NCI-H446 (cell line): ENCODE measurements at places on chromosomes 16 and 17.

DNA sequence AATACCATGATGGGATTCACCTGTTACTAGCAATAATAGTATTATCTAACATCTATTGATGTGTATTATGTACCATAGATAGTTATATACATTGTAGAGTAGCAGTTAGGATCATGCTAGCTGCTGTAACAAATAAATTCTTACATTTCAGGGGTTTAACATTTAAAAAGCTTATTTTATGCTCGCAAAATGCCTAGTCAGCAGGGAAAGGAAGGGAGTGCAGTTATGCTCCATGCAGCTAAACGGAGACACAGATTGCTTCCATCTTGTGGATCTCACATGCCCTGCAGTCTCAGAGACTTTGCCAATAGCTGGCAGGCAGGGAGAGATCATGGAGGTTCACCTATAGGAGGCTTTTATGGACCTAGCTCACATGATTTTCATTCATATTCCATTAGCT is 364.1 kb downstream of the TOX3 start:
- no peak for DNase-seq

DNA sequence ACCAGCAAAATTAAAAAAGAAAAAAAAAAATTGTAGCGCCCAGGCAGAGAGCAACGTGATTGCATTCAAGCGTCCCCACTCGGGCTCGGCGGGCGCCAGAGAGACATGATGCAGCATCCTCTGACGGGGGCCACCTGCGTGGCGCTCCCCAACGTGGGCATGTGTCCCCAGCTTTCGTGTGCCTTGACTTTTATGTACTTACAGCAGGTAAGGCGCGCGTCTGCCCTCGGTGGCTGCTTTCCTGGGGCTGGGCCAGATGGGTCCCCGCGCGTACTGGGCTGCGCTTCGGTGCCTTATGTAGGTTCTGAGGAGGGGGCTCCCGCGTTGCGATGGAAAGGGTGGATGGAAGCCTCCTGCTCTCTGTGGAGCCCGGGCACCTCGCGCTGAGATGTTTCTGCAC is 28.4 kb upstream of the RBFOX1 start:
- DNase-seq, result no peak

GRCh38 chr17:54795046-54795445 is 105.6 kb upstream of the TOM1L1 start:
- DNase-seq, result no peak

- DNase-seq, result no peak
Measured at GRCh38 chr16:31430380-31431052, 2.4 kb upstream of the COX6A2 start.

DNA sequence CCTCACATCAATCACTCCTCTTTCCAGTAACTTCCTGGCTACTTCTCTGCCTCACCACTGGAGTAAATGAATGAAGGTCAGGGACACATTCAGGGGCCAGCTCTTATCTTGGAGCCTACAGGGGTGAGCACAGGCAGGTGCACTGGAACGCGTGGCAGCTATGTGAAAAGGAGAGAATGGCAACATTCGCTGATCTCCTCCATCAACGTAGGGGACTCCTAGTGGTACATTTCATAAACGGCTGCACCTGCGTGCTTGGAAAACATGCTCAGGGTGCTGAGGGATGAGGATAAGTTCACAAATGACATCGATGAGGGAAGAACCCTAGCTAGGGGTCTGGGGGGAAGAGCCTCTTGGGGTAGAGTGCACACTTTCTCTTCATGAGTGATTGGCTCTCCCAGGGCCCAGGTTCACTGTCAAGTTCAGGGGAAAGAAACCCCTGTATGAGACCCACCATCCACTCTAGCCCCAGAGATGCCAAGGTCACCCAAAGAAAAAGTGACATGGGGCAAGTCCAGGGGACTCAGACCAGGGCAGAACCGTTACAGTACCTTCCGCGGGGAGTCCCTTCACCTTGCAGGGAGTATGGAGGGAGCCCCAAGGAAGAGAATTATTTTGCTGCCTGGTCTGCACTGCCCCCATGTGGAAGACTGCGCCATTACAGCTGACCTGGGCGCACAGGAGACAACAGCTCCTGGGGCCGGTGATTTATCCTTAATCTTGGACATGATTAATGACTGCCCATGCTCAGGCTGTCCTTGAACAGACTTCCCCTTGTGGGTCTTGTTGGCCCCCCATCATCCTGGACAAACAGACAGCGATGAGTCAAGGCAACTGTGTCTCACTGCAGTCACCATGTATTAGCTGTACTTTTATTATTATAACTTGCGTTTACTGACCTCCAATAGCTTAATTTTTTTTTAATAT is 30.1 kb downstream of the VAC14 start:
- no peak for DNase-seq

DNA sequence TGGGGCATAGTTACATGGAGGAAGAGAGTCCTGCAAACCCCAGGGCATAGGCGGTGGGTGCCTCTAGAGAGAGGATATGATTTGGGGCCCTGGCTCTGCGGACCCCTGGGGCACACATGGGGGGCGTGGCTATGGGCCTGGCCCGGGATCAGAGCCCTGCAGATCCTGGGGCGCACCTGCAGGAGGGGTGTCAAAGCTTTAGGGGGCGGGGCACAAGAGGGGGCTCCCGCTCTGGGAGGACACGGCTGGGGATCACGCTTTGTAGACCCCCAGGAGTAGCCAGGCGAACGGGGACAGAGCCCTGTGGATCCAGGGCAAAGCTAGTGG is 497 bp downstream of the BCL7C start:
- DNase-seq, result no peak

GRCh38 chr17:50015146-50015545 is 20.1 kb upstream of the DLX3 start:
- DNase-seq, result no peak

DNA sequence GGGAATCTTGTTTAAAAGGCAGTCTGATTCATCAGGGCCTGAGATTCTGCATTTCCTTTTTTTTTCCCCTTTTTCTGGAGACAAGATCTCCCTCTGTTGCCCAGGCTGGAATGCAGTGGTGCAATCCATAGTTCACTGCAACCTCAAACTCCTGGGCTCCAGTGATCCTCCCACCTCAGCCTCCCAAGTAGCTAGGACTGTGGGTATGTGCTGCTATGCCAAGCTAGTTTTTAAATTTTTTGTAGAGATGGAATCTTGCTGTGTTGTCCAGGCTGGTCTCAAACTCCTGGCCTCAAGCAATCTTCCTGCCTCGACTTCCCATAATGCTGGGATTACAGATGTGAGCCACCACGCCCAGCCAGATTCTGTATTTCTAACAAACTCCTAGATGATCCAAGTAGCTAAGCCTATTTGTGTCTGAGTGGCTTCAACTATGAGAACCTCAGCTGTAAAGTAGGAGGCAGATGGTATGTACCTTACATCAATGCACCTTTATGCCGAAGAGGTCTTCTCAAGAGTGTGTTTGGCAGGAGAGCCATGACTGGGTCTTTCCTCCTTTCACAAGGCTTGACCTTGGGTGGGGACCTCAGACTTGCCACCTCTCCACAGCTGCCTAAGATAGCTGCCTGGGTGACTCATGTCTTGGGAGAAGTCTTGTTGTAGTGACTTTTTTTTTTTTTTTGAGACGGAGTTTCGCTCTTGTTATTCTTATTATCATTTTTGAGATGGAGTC is 10.9 kb downstream of the LDAF1 start:
- DNase-seq, result no peak

DNA sequence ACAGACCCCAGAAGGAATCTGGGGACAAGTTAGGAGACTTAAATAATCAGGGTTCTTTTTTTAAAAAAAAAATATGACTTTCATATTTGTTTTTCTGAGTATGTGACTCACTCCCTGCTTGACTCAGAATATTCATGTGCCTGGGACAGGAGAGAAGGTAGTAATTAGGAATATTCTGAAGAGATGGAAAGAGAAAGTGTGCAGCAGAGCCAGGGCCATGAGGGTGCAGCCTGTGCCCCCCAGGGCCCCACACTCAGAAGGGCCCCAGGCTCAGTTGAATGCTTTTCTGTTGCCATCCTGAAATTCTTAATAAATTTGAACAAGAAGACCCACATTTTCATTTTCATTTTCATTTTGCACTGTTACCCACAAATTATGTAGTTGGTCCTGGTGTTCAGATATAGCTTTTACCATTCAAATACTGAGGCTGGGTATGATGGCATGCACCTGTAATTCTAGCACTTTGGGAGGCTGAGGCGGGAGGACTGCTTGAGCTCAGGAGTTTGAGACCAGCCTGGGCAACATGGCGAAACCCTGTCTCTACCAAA is 11.5 kb upstream of the LONP2 start:
- DNase-seq, result no peak

DNA sequence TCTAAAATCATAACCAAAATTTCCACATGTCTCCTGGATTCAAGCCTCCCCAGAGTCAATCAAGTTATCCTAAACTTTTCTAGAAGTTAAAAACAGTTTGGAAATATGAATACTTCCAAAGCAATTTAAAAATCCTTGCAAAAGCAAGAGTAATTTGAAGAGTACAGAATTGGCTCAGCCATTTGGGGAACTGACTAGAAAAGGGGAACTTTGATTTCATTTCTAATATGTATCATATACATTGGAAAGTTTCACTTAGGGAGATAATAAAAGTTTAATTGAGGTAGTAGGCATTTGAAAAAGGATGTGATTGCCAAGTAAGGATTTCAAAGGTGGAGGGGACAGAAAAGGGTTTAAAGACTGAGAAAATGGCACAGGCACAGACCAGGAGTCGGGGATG is 9.0 kb upstream of the SLFN12L start:
- DNase-seq, result no peak
